Hematopoietic multipotent progenitor cell treated with erythropoietin and hydrocortisone succinate and interleukin-3 and kit ligand, for 8 days (in vitro differentiated cells): ENCODE measurements at places on chromosomes 1 and 21.

GRCh38 chr21:41168391-41169257 lies 664 bp downstream of the BACE2 start:
- DNase-seq = peak; percentile 21

- DNase-seq = no peak
Measured at GRCh38 chr1:183898610-183899009, 93.7 kb downstream of the RGL1 start.

DNA sequence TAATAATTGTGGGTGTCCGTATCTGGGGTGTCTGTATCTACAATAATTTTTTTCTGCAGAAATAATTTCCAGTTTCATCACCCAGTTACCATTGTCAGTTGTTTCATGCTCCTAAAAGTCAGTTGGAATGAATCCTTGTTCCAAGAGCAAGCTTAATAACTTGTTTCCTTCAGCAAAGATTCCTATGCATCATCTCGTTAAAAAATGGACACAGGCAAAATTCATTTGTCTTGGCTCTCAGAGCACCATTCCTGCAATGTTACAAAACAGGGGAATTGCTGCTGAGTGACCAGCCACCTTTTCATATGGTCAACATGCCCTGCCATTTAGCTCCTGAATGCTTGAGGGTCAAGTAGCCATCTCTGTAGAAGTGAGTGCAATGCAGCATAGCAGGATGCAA lies 393.4 kb downstream of the KCNT2 start:
- DNase-seq = no peak

DNA sequence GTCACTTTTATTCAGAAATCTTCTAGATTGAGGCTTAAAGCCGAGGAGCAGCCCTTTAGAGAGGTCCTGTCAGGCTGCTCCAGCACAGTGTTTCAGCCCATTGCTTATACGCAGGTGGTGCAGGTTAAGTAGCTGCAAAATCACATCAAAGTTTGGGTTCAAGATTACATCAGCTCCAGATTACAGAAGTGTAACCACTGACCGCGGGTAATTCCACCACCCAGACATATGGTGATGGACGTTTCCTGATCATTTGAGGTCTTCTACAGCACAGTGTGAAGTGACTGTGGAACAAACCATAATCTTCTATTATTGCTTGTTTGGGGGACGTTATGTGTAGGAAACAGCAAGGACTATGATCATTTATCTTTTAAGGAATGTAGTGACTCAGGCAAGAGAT lies 11.8 kb downstream of the C1orf115 start:
- DNase-seq = no peak
